Muscle of leg (tissue), 16 donors: ENCODE measurements at places on chromosomes 11 and 22.

GRCh38 chr11:63813035-63813562 lies at the start of gene SPINDOC:
SPINDOC (plus strand) TSS chr11:63813456; CDS start chr11:63813687, 231 bp downstream.
- peak; percentile 88 for DNase-seq

DNA sequence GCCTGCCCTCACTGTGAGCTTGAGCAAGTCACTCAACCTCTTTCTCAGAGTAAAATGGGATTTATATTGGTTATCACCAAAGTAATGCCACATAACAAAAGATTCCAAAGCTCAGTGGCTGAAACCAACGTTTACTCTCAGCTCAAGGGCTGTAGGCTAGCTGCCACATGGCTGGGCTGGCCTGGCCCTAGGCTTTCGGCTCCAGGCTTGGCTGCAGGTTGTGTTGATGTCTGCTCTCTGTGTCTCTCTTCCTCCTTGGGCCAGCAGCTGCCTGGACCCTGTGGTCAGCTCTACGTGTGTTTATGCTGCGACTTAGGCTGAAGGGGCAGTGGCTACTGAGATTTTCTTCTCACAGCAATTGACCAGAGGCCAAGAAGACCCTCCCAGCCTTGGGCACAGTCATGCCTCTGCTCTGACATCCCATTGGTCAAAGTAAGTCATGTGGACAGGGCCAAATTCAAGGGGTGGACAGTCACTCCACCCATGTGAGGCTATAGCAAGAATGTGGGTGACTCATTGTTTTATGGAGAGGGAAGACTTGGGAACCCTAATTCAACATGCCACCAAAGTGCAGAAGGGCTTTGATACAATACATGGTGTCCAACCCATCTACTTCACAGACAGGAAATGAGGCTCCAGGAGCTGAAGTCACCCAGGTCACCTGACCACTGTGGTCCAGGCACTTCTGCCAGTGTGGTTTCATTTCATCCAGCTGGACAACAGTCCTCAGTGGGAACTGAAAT lies 90.6 kb downstream of the TSPAN18 start:
- DNase-seq = no peak

DNA sequence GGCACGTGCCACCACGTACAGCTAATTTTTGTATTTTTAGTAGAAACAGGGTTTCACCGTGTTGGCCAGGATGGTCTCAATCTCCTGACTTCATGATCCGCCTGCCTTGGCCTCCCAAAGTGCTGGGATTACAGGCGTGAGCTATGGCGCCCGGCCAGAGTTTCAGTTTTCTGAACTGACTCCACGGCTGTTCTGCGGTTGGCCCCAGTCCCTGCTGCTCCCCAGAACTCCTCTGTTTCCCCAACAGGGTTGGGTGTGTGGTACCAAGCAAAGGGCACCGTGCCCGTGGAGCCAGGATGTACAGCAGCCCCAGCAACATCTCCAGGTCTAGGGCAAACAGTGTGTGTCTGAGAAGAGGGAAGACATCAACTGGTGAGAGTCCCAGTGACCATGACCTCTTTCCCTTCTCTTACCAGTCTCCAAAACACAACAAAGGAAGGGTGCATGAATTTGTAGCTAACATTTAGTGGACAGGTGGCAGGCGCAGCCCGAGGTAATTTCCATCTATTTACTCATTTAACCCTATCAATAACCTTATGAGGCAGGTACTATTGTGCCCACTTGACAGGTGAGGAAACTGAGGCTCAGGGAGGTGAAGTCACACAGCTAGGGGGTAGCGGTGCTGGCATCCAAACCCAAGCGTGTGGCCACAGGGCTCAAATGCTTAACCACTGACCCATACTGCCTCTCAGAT lies 57.0 kb upstream of the RBFOX2 start:
- no peak for DNase-seq

DNA sequence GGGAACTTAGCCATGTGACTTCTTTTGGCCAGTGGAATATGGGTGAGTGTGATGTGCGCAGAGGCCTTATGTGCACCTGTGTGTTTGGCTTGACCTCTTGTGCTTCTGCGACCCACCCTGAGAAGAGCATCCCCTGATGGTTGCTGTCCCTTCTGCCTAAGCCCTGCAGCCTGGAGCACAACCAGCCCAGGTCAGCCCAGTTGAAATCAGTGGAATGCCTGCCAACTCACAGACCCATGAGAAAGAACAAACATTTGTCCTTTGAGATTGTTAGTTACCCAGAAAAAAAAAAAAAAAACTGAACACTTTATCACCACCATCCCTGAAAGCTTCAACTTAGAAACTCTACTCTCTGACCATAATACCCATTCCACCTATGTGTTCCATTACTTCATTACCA lies 38.5 kb downstream of the PAMR1 start:
- no peak for DNase-seq

- peak; percentile 96 for DNase-seq
These were observed 18.1 kb upstream of the LINC01488 start for GRCh38 chr11:69463181-69463994.

DNA sequence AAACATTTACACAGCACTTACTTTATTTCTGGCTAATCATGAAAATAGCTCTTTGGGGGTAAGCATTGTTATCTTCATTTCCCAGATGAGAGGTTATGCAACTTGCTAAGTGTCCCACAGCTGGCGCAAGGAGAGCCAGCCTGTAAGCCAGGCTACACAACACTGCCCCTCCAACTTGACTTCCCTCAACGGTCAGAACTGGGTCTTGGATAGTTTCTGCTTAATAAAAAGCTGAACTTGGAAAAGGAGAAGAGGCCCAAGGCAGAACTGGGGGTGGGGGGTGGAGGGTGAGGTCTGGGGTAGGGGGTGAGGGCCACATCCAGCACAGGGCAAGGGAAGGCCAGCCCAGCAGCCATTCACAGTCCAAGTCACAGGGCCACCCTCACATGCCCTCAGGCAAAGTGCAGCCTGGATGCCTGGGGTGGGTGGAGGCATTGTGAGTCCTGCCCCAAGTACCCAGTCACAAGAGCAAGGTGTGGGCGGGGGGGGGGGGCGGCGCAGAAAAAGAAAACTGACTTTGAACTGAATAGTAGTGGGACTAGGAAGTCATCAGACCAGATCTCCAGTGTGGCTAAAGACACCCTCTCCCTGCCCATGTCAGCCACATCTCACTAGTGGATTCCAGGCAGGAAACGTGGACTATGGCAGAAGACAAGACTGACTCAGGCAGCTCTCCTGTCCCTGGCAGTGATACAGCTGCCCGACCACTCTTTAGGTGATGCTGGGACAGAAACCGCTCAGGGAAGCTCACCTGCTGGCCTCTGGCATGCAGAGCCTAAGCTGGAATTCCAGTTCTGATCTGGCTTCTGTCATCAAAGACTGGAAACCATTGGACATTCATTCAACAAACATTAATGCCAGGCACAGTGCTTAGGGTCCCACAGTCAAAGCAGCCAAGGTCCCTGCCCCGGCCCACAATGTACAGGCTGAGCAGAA lies 52.4 kb downstream of the PACSIN2 start:
- peak; percentile 47 for DNase-seq

- DNase-seq = peak; percentile 61
These were observed 25.3 kb upstream of the SESN3 start for GRCh38 chr11:95256321-95256779.

- no peak for DNase-seq
These were observed 79.6 kb downstream of the GRK3 start for GRCh38 chr22:25644122-25644521.

DNA sequence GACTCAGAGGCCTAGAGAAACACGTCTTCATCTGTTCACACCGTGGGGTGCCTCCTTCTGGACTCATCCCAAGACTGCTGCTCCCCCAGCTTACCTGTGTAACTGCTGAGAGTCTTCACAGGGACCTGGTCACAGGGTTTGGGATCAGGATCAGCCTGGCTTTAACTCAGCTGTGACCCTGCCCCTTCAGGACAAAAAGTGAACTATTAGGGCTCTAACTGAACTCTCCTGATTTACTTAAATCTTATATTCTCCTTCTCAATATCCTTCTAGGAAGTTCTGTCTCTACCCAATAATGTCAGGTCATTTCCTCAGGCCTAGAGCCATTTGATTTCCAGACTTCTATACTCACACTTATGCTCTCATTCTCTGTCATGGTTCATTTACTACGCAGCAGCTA lies 108.4 kb downstream of the ZNF280B start:
- DNase-seq = no peak
